ENCODE measurements at places on chromosomes 16 and 17.

DNA sequence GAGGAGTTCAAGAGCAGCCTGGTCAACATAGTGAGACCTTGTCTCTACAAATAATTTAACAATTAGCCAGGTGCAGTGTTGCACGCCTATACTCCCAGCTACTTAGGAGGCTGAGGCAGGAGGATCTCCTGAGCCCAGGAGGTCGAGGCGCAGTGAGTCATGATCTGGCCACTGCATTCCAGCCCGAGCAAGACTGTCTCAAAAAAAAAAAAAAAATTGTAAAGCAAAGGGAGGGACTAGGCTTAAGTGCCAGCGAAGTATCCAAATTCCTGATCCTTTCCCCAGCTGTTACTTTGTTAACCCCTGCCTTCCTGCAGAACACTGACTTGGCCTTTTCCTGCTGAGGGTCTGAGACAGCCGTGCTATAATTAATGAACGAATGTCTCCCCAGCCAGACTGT, 2.7 kb downstream of the GDPD3 start:
- DNase-seq = no peak

DNA sequence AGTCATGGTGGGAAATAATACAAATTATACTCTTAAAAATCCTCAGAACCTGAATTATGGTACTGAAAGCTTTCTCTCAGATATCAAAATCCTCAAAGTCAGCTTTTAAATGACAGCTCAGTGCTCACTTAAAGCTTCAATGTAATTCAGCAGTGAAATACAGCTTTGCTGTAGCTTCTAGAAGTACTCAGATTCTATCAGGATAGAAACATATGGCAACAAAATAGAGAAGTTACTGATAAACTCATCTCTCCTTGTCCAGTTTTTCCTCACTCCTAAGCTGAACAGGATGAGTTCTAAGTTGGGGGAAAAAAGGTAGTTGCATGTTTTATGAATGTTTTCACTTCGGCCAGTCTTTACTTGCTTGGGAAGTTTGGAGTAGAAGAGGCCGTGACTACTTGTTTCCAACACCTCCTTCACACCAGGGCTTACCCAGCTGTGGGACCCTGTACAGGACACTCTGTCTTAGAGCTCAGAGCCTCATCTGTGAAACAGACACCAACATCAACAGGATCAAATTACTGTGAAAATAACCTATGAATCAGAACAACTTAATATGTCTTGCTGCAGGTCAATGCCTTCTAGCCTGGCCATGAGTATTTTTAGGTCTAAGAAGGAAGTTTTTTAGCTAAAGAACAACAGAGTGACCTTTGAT, 30.2 kb downstream of the OGFOD1 start:
- no peak for DNase-seq

DNA sequence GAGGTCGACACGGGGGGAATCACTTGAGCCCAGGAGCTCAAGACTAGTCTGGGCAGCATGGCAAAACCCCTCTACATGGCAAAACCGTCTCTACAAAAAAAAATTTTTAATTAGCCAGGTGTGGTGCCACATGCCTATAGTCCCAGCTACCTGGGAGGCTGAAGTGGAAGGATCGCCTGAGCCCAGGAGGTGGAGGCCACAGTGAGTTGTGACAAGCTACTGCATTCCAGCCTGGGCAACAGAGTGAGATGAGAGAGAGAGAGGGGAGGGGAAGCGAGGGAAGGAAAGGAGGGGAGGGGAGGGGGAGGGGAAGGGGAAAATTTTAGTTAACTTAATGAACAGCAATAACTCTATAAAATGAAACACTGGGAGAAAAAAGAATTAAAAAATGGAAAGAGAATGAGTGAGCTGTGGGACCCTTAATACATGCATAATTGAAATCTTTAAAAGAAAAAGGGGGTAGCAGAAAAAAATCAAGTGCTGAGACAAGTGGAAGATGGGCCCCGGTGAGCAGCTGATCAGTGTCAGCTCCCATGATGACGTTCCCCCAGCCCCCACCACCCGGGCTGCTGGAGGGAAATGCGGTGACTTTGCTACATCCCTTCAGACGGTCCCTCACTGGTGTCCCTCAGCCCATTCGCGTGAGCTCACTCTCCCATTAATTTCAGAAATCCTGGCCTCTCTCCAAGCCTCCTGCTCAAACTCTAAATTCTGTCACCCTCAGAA, 2.7 kb downstream of the ASGR2 start:
- no peak for DNase-seq

DNA sequence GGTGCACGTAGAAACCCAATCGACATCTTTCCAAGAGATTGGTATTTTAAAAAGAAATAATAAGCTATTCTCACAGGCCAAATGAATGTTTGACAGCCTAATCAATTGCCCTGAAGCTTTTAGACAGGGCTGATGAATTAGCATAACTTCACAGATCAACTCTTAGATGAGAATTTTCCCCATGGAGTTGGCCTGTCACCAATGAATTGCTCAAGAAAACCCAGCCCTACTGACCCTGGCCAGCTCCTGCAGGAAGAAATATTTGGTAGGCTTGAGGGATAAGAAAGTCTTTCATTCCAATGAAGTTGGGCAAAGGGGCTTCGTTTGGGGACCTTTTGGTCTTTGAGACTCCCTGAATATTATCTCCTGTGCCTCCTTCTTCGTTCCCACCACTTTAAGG, 23.4 kb upstream of the SEC14L1 start:
- DNase-seq = no peak

DNA sequence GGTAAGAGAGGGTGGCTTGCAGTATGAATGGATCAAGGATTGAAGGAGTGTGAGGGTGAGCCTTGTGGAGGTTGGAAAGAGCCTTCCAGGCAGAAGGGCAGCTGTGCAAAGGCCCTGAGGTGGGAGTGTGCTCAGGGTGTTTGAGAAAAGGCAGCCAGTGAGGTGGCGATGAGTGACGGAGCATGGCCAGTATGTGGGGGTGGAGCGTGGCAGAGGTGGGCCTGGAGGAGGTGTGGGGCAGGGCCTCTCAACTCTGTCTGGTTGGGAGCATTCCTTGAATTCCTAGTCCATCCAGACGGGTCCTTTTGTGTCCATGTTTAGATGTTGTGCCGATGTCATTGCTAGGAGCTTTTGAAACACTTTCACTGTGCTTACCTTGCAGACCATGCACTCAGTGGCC, 51.3 kb downstream of the EPN2 start:
- DNase-seq = no peak

GRCh38 chr17:3983606-3984484, 19.6 kb upstream of the ATP2A3 start:
- no peak for DNase-seq

Measured in vagina (tissue), 2 donors.